CD8-positive, alpha-beta T cell (primary cell): ENCODE measurements at places on chromosomes 13 and 19. TPM values are rescaled to one million over a fixed set of nuclear protein-coding genes. Genes with fewer than 3 reads are reported as not detected.

The FBXO17 gene
- not detected for total RNA-seq

The TLE2 gene
- 15.4 TPM for total RNA-seq

The IGFL2 gene
- total RNA-seq: not detected

The NLRP7 gene
- not detected for total RNA-seq

The OR7C1 gene
- not detected for total RNA-seq

The CLDND2 gene
- 1.3 TPM for total RNA-seq

The ODAD3 gene
- not detected for total RNA-seq

The MARK4 gene
- 17.2 TPM for total RNA-seq

The NLRP9 gene
- not detected for total RNA-seq

The ZNF177 gene
- total RNA-seq: 0.68 TPM

The LGALS16 gene
- total RNA-seq: not detected

The SIN3B gene
- 46.5 TPM for total RNA-seq

The SYNGR4 gene
- total RNA-seq: not detected

The SCGB2B2 gene
- 1.2 TPM for total RNA-seq

The KLK7 gene
- total RNA-seq: not detected

The OPA3 gene
- 5.7 TPM for total RNA-seq

The FSTL3 gene
- 1.8 TPM for total RNA-seq

The CAPN12 gene
- 3.2 TPM for total RNA-seq

The PINLYP gene
- total RNA-seq: 1.1 TPM

The RGS9BP gene
- 0.16 TPM for total RNA-seq

The PRR19 gene
- not detected for total RNA-seq

The ZNF98 gene
- not detected for total RNA-seq

The PLIN5 gene
- total RNA-seq: 0.53 TPM

The ACTMAP gene
- total RNA-seq: 3.8 TPM

The C13orf42 gene
- not detected for total RNA-seq

The BRCA2 gene
- total RNA-seq: 3.6 TPM

The ONECUT3 gene
- total RNA-seq: not detected

The PCCA gene
- 6.2 TPM for total RNA-seq

The CNN1 gene
- not detected for total RNA-seq

The ZFP82 gene
- total RNA-seq: 5.3 TPM

The ICAM5 gene
- total RNA-seq: not detected

The TMEM91 gene
- total RNA-seq: 9.7 TPM

The PLK5 gene
- total RNA-seq: not detected

The ZFP14 gene
- 5.0 TPM for total RNA-seq

The CEACAM16 gene
- total RNA-seq: not detected

The CLEC17A gene
- 0.35 TPM for total RNA-seq
